Activated T-helper 1 cell treated with anti-CD3 and anti-CD28 coated beads, Interleukin-2, amount 50 U/mL, for 16 hours (primary cell): ENCODE measurements at places on chromosomes 3 and 15.

- no peak for DNase-seq
These were observed 8.7 kb upstream of the ACSBG1 start for GRCh38 chr15:78243058-78243457.

- no peak for DNase-seq
These were observed 57.2 kb downstream of the NIPA2 start for GRCh38 chr15:22895465-22896190.

- DNase-seq, result no peak
These were observed 67.8 kb downstream of the PLXNA1 start for GRCh38 chr3:127050733-127051132.

DNA sequence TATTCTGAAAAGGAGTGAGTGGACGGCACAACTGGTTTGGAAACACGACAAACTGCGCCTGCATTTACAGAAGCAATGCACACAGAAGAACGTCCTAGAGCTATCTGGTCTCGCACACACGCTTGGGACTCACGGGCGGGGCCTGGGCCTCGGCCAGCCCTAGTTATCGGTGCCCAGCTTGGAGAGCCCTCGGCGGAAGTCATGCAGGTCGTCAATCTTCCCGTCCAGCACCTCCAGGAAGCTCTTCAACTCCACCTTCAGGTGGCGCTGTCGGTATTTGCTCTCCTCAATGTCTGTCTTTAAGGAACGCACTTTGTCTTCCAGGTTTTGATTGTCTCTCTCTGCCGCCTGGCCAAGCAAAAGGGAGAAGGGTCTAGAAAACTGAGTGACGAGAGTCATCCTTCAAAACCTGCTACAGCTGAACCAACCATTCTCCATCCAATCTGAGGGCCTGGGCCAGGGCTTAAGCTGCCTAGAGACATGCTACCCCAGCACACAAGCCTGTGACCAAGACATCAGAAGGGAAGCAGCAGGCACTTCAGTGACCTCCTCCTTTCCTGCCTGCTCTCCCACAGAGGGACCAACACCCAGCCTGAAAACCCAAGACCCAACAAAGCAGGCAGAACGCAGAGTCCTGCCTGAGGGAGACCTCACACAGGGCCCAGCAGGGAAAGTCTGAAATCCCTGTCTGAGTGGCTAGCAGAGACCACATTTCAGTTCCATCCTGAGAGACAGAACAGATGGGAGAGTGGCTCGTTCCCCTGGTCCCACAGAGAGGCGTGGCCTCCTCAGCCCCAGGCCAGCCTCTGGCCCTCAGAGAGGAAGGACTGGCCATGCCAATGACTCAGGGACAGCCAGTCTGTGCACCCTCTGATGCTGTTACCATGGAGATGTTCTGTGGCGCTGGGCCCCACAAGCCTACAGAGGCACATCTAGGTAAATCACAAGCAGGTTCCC is 40.4 kb downstream of the WHAMM start:
- no peak for DNase-seq

DNA sequence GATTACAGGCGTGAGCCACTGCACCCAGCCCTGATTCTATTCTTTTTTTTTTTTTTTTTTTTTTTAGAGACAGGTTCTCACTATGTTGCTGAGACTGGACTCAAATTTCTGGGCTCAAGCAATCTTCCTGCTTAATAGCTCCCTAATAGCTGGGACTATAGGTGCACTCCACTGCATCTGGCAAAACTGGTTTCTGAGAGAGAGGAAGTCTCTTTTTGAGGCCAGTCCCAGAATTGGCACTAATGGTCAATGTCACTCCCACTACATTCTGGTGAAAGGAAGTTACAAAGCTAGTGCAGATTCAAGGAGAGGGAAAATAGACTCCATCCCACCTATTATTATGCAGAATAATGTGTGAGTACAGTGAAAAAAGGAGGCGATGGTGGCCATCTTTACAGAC is 5.8 kb upstream of the TGFBR2 start:
- DNase-seq, result no peak

DNA sequence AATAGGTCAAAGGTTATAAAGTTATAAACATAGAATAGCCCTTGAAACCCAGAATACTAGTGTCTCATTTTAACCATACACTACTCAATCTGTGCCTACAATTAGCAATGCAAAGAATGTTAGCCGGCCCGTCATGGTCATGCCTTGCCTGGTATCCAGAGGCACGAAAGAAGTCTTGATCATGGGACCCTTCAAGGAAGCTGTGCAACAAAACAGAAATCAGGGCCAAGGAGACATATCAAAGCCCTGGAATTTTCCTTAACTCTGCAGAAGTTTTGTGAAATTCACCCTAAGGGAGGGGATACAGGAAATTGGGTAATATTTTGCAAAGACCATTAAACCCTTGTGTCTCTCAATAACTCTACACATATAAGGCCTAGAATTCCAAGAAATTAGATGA is 482.4 kb downstream of the ROBO1 start:
- no peak for DNase-seq

- DNase-seq, result no peak
These were observed 45.6 kb downstream of the NMD3 start for GRCh38 chr3:161266731-161267150.

DNA sequence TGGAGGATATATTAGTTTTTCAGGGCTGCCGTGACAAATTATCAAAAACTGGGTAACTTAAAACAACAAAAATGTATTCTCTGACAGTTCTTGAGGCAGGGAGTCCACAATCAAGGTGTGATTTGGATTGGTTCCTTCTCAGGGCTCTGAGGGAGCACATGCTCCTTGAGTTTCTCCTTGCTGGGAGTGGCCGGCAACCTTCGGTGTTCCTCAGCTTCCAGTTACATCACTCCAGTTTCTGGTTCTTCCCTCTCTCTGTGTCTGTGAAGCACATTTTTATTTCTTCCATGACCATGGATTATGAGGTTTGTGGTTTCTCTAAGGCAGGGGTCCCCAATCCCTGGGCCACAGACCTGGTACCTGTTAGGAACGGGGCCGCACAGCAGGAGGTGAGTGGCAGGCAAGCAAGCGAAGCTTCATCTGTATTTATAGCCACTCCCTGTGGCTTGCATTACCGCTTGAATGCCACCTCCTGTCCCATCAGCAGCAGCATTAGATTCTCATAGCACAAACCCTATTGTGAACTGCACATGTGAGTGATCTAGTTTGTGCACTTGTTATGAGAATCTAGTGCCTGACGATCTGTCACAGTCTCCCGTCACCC is 24.3 kb downstream of the LRRC28 start:
- DNase-seq, result no peak

- no peak for DNase-seq
These were observed 42.6 kb downstream of the PPCDC start for GRCh38 chr15:75065851-75066509.

- no peak for DNase-seq
These were observed 79.9 kb upstream of the ZBTB20 start for GRCh38 chr3:115226844-115227445.

DNA sequence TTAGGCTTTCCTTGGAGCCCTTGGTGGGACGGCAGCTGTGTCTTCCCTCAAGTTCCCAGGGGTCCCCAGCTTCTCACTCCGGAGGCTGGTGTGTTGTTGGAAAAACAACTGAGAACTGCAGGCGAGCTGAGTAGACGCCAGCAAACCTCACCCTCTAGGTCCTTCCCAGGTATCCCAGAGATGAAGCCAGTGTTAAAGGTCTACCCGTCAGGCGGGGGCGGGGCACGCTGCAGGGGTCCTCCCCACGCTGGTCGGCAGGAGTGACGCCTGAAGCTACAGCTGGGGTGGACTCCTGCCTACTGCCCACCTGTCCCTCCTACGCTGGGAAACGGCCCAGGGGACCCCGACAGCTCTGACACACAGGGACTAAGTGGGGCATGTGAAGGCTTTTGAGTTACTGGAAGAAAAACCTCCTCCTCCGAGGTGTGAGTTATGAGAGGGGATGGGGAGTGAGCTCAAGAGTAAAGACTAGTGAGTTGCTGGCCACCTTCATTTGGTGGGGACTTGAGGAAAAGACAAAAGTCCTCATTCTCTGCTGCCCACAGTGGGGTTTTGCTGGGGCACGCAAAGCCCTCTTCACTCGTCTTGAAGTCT is 32.2 kb upstream of the SNRPA1 start:
- no peak for DNase-seq

DNA sequence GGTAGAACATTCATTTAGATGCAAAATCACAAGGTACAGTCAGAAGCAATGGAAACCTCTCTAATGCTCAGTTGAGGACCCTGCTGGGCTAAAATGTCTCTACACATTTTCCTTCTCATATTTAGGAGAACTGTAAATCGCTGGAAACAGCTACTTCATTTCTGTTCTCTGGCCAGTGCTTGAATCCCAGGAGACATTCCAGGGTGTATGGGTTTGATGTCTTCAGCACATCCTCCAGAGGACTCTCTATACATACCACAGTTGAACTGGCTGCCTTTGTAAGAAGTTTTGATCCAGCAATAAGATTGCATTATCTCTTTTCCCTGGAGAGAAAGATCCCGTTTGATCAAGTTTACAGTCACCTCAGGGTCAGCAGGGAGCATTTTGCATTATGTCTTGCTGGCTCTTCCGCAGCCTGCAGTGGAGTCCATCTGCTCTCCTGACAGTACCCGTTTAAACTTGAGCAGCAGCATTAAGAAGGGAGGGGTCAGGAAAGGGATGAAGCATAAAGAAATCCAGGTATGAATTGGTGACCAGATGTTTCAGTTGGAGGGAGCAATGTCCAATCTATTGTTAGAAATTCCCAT is 676.0 kb downstream of the EPHA3 start:
- DNase-seq, result no peak

DNA sequence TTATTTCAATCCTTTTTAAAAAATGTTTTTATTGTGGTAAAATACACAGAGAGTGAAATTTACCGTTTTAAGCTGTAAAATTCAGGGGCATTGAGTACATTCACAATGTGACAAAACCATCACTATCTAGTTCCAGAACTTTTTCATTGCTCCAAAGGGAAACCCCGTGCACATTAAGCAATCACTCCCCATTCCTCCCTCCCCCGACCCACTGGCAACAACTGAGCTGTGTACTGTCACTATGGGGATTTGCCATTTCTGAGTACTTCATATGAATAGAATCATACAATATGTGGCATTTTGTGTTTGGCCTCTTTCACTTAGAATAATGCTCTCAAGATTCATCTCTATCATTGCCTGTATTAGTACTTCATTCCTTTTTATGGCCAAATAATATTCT is 45.5 kb upstream of the BOC start:
- no peak for DNase-seq

GRCh38 chr3:177973241-177973840 is 562.9 kb upstream of the KCNMB2 start:
- DNase-seq, result no peak

DNA sequence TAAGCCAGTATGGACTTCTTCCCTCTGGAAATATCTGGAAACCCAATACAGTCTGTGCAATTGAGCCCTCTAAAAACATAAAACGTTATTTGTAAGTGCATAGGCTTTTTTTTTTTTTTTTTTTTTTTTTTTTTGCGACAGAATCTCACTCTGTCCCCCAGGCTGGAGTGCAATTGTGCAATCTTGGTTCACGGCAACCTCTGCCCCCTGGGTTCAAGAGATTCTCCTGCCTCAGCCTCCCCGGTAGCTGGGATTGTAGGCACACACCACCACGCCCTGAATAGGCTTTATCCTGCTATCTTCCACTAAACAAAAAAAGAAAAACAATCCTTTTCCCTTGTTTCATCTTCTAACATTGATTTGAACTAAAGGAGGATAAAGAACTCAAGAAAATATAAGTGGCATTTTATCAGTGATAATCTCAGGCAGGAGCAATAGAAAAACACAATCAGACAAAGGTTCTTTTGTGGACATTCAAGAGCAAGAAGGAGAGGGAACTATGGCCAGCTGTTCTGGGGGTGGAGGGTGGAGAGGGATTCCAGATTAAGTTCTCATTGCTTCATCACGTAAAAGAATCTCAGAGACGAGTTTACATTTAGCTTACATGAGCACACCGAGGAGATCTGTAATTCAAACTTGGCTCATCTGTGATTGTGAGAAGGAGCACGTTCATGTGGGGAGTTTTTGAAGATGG is 68.6 kb downstream of the ITGB5 start:
- DNase-seq, result no peak

DNA sequence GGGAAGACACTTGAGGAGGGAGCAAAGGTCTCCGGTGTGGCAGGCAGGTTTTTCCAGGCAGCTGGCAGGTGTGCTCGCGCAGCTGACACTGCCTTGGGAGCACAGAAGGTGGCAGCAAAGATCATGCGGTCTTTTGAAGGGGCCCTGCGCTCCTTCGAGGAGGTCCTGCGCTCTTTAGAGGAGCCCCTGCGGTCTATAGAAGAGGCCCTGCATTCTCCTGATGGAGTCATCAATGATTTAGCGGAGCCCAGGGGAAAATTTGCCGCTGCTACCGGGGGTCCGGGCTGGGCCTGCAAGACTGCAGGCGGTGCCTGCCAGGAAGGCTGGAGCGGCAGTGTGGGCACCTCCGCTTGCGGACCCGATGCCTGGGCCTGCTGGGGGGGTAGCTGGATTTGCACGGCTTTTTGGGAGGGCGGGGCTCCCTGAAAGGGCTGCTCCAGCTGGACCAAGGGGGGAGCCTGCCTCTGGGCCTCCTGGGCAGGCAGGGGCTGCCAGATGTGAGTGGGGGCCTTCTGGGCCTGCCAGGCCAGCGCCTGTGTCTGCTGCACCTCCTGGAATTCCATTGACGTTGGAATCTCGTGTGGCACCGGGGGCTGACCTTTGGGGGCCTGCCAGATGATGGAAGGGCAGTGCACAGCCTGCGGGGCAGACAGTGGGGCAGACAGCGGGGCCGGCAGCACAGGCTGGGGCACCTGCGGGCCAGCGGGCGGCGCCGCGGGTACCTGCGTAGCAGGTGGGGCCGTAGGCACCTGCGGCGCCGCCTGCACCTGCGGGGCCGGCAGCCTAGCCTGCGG is 2.1 kb downstream of the MAGEL2 start:
- no peak for DNase-seq

DNA sequence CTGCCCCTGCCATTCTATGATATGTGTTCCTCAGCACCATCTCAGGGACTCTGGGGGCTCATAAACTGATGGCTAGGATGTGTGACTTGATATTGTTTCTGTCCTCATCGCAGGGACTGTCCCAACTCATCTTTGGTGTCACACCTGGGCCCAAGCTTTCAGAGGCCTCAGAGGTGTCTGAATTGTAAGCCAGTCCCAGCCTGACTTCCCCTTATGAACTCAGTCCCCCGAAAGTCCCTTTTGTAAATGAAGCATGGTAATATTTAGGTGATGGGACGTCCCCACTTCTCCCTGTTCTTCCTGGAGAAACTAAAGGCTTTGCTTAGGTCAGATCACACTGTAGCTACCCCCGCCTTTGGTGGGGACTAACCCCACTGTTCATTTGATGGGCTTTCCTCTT is 142.4 kb upstream of the TLE3 start:
- DNase-seq, result no peak

- DNase-seq, result no peak
These were observed 19.2 kb upstream of the SOX2 start for GRCh38 chr3:181692311-181693145.

DNA sequence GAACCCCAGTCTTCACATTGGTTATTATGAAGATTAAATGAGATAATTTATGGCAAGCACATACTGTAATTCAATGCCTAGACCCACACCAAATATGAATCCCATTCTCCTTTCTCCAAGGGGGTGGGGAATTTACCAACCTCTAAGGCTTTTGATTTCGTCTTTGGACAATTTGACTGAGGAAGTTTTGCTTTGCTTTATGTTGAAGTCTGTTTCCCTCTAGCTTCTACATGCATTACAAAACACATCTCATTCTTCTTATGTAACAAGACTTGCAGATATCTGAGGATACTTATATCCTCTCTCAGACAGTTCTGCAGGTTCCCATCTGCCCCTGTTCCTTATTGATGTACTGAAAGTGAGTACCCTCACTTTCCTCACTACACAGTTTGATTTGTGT is 12.2 kb downstream of the CD80 start:
- no peak for DNase-seq

GRCh38 chr3:25420147-25420546 is 7.9 kb upstream of the RARB start:
- no peak for DNase-seq

- no peak for DNase-seq
These were observed 6.7 kb downstream of the ZBTB47 start for GRCh38 chr3:42660131-42660715.
